ENCODE measurements at places on chromosomes 12 and 14. TPM values are rescaled to one million over a fixed set of nuclear protein-coding genes. Genes with fewer than 3 reads are reported as not detected.

BEST3 gene
- under 0.01 TPM for total RNA-seq

RTL1 gene
- total RNA-seq = not detected

KRT79 gene
- total RNA-seq = not detected

KRT83 gene
- total RNA-seq = not detected

ACSM4 gene
- total RNA-seq = not detected

RNU4-1 gene
- total RNA-seq = under 0.01 TPM

RHOJ gene
- 2.8 TPM for total RNA-seq

FAM161B gene
- 5.4 TPM for total RNA-seq

DHRS2 gene
- total RNA-seq = 0.19 TPM

ZNF605 gene
- total RNA-seq = 7.1 TPM

KRAS gene
- 9.9 TPM for total RNA-seq

NFE2 gene
- not detected for total RNA-seq

PZP gene
- total RNA-seq = not detected

DPF3 gene
- 6.1 TPM for total RNA-seq

C12orf54 gene
- total RNA-seq = not detected

TAS2R31 gene
- total RNA-seq = 5.6 TPM

GALNT9 gene
- total RNA-seq = 0.19 TPM

DDX47 gene
- total RNA-seq = 99.2 TPM

NELL2 gene
- total RNA-seq = not detected

TPPP2 gene
- not detected for total RNA-seq

FOXG1 gene
- total RNA-seq = under 0.01 TPM

ZFHX2 gene
- under 0.01 TPM for total RNA-seq

POTEM gene
- total RNA-seq = not detected

RNASE3 gene
- total RNA-seq = not detected

C14orf132 gene
- total RNA-seq = 20.9 TPM

KRT1 gene
- not detected for total RNA-seq

EIF2S3B gene
- 0.85 TPM for total RNA-seq

NOC4L gene
- total RNA-seq = 9.0 TPM

AMHR2 gene
- not detected for total RNA-seq

A2M gene
- total RNA-seq = 11.8 TPM

LAG3 gene
- not detected for total RNA-seq

SPIC gene
- not detected for total RNA-seq

SLC38A6 gene
- total RNA-seq = 61.2 TPM

PLCZ1 gene
- total RNA-seq = not detected

POTEG gene
- not detected for total RNA-seq

MYO1H gene
- not detected for total RNA-seq

EML5 gene
- under 0.01 TPM for total RNA-seq

KRT77 gene
- not detected for total RNA-seq

PRH2 gene
- total RNA-seq = not detected

CLEC12A gene
- total RNA-seq = not detected

CPNE6 gene
- not detected for total RNA-seq

LMNTD1 gene
- total RNA-seq = 0.38 TPM

SERPINA6 gene
- not detected for total RNA-seq

HIF1A gene
- 502 TPM for total RNA-seq

SDR9C7 gene
- total RNA-seq = not detected

SYCP3 gene
- 0.85 TPM for total RNA-seq

KLHL33 gene
- total RNA-seq = 0.28 TPM

KRT5 gene
- 1.4 TPM for total RNA-seq

OR6C68 gene
- total RNA-seq = not detected

RNASE7 gene
- not detected for total RNA-seq

OR4E2 gene
- not detected for total RNA-seq

CCDC175 gene
- total RNA-seq = not detected

IL31 gene
- total RNA-seq = not detected

MIPOL1 gene
- 5.9 TPM for total RNA-seq

SIX6 gene
- total RNA-seq = not detected

EMP1 gene
- total RNA-seq = 150 TPM
